ENCODE measurements at places on chromosomes 1 and 21. TPM values are rescaled to one million over a fixed set of nuclear protein-coding genes. Genes with fewer than 3 reads are reported as not detected.
A peak's percentile ranks its signal among the peaks of the same experiment; 100 is the strongest.

DNA sequence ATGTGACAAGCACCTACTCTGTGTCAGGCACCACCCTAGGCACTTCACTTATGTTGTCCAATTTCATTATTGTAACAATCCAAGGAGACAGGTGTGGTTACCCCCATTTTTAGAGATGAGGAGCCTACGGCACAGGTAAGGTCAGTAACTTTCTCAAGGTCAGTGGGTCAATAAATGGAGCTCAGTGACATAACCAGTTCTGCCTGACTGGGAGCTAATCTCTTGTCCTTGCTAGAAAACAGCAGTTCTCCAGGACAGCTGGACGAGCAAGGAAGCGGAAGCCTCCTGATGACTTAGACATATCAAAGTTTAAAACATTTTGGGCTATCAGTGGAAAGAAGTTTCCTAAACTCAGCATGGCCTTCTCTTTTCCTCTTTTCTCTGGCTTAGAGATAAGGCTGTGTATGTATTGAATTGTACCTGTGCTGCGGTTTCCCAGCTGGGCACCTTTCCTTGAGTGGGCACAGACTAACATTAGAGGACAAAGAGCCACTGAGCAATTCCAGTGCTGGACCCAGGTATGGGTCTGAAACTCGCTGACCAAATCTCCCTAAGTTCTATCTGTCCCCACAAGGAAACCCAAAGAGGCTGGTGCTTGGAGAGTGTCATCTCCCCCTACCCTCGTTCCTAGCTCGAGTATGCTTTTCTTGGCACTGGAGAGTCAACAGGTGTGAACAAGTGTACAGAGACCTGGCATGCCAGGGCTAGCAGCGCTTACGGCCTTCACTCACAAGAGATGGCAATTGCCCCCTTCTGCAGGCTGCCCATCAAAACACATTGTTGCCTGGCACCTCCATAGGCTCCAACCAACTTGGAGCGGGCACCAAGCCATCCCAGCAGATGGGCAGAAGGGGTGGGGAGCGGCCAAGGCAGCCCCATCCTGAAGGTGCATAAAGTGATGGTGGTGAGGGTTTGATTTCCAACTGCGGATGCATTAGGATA is 456.1 kb upstream of the PROX1 start:
- DNase-seq, result no peak

GRCh38 chr1:47474278-47475193 is 36.7 kb downstream of the FOXD2 start:
- DNase-seq, result no peak

GRCh38 chr21:38440746-38441145 is 57.5 kb downstream of the ERG start:
- peak; percentile 5 for DNase-seq

Gene CELA3A
- not detected for total RNA-seq

Gene SPEN
- 69.4 TPM for total RNA-seq
